ENCODE measurements at places on chromosomes 2 and 18. TPM values are rescaled to one million over a fixed set of nuclear protein-coding genes. Genes with fewer than 3 reads are reported as not detected.

ABCG8 gene
- not detected for total RNA-seq

SPRED2 gene
- 10.5 TPM for total RNA-seq

- no peak for DNase-seq
Measured at GRCh38 chr2:235582081-235582686, 88.3 kb downstream of the AGAP1 start.

DNA sequence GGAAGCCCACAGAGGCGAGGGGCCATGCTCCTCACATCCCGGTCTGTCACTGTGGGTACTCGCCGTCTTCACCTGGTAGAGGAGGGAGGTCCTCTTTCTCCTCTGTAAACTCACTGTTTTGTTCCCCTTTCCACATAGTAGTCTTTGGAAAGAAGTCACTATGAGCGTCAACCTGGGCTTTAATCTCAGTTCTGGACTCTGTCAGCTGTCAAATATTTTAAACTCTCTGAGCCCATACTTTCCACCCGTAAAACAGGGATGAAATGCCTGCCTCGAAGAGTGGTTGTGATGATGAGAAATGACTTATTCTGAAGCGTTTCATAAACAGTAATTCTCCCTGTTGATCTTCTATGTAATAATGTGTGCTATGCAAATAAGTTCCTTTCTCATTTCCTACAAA is 547.1 kb upstream of the SOX11 start:
- no peak for DNase-seq

DNA sequence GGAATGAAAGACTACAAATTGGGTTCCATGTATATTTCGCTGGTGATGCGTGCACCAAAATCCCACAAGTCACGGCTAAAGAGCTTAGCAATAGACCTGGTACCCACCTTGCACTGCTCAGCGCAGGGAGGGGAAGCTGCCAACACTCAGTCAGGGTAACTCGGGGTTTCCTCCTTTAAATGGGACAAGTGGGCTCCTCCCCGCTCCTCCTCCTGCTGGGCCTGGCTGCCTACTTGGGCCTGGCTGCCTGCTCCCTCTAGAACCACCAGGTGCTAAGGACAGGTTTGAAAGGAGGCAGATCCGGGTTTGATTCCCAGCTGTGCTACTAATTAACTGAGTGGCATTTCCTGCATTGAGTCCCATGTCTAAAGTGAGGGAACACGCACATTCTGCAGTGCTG is 23.4 kb downstream of the MYO7B start:
- DNase-seq: no peak

GRCh38 chr2:5694306-5694705 is 2.1 kb downstream of the SOX11 start:
- no peak for DNase-seq

- no peak for DNase-seq
Measured at GRCh38 chr2:54090521-54091117, 24.8 kb upstream of the ACYP2 start.
